NCI-H82 (cell line): ENCODE measurements at places on chromosomes 11 and 22.
A peak's percentile ranks its signal among the peaks of the same experiment; 100 is the strongest.

DNA sequence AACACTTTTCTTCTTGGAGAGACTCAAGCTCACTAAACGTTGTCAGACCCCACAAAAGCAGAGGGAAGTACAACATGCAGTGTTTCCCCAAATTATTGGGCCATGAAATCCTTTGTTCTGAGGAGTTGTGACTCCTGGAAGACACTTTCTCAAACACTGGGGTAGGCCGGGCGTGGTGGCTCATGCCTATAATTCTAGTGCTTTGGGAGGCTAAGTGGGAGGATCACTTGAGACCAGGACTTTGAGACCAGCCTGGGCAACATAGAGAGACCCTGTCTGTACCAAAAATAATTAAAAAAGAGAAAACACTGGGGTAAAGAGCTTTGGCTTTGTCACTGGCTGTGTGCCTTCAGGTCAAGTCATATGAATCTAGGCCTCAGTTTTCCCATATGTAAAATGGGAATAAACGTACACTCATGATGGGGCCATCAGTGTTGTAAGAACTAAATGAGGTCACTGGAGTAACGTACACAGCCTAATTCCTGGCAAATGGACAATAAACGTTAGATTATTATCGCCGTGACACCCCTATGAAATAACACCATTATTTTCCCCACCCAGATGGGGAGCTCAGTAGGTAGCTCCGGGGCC is 92.0 kb downstream of the RRM1 start:
- DNase-seq: no peak

DNA sequence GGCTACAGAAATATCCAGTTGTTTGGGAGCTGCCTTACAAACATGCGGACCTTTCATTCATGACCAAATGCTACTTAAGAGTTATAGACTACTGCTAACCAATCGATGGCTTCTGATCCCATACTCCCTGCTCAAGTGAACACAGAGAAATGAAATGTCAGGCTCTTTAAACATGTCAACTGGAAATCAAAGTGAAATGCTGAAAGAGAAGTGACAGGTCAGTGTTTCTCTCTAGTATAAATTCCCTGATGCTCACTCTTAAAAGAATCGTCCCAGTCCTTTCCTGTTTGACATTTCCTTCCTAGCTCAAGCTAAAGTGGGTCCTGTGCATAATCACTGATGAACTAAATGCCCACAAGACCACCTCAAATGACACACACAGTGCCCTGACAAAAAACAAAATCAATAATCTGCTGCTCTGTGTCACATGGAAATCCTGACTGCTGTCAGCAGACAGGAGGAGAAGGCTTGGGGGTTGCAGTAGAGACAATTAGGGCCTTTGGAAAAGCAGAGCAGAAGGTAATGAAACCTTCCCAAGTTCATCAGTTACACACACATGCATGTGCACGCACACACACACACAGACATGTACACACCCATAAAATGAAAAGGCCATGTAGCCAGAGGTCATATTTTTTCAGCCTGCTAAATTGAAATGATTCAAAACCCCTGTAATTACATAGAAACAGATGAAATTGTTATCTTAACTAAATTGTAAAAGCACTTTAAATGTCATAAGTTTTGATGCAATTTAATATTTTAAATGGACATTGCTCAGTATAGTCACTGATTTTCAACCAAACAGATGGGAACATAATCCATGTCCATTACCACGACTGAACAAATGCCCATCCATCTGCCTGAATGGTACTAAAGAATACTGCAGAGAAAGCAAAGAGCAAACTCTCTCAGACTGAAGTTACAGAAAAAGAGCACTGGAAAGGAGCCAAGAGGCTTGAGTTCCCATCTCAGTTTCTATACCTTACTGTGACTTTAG is 330.7 kb downstream of the TTC28 start:
- peak; percentile 62 for DNase-seq

- DNase-seq: no peak
Measured at GRCh38 chr11:113867843-113868503, 7.4 kb downstream of the USP28 start.

- no peak for DNase-seq
Measured at GRCh38 chr11:13140873-13141655, 131.9 kb downstream of the RASSF10 start.
